ENCODE measurements at places on chromosomes 7 and 10. TPM values are rescaled to one million over a fixed set of nuclear protein-coding genes. Genes with fewer than 3 reads are reported as not detected.

DNA sequence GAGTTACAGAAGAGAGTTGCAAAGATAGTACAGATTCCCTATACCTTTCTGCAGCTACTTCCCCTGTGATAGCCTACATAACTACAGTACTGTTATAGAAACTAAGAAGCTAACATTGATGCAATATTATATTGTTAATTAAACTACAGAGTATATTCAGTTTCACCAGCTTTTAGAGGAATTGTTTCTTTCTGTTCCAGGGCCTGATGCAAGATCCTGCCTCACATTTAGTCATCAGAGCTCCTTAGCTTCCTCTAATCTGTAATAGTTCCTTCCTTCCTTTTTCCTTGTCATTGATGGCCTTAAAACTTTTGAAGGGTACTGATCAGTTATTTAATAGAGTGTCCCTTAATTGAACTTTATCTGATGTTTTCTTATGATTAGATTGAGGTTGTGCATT, 56.8 kb downstream of the SDHAF3 start:
- DNase-seq: peak; percentile 4

DNA sequence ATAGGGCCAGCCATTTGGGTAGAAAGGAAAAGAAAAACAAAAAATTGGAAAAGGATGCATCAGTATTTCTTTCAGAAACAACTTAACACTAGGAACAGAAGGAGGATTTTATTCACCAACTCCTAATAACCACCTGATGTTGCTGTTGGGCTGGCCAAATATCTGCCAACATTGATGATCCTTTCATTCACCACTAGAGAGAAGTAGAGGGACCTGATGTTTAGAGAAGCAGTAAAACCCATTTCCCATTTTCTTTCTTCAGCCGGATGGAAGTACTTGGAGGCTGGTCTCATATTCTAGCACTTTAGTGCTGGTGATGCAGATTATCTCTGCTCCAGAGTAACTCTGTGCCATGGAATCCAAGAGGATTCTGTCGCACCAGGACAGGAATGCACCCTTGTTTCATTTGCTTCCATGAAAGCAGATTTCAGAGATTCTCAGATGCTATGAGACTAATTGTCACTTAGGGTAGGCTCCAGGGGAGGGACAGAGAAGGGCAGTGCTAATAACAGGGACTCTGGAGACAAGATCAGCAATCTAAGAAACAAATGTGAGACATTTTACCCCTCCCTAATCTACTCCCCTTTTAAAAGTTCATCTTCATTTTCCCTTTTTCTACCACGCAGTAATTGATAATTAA, 3.1 kb downstream of the KLLN start:
- DNase-seq: peak; percentile 85

DNA sequence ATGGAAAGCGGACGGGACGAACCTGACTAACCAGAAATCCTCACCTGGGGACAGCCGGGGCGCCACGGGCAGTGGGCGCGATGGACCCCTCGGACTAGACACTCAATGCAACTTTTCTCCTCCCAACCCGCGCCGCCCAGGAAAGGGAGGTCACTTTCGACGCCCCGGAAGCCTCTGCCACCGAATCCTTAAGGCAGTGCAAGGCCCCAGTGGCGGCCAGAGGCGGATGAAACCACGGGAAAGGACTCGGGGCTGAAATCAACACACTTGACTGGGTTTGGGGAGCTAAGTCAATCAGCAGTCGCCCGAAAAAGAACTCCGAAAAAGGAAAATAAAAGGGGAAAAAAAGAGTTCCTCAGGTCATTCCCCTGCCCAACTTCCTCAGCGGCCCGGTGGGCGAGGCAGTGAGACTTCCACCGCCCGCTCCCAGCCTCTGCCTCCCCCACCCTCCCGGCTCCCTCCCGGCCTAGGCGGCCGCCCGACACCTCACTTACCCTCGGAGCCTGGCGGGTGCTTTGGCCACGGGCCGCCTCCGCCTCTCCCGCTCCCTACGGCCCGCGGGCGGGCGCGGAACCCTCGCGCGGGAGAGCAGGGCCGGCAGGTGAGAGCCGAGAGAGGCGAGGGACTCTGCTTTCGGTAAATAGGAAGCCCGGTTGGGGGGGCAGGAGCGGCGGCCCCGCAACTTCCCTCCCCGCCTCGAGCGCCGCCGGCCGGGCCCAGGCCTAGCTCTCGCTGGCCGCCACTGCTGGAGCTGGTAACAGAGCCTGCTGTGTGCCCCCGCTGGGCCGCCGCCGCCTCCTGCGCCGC, 518 bp downstream of the WAPL start:
- DNase-seq: no peak

DNA sequence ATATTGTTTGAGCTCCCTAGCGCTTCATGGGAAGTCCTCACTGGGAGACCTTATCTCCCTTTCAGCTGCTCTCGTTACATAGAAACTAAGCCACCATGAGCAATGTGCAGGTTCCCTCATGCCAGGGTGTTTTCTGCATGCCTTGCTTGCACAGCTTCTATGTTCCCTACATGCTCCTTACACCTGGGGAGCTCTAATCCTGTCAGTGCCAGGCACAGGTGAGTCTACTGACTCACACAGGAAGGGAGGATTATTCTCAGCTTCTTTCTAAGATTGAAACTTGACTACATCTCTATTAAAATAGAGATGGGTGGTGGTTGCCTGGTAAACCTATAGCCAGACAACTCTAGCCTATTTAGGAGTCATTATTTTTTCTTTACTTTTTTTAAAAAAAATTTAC, 375.7 kb upstream of the CDC14C start:
- no peak for DNase-seq

GRCh38 chr10:33498391-33498891, 164.0 kb upstream of the NRP1 start:
- no peak for DNase-seq

DNA sequence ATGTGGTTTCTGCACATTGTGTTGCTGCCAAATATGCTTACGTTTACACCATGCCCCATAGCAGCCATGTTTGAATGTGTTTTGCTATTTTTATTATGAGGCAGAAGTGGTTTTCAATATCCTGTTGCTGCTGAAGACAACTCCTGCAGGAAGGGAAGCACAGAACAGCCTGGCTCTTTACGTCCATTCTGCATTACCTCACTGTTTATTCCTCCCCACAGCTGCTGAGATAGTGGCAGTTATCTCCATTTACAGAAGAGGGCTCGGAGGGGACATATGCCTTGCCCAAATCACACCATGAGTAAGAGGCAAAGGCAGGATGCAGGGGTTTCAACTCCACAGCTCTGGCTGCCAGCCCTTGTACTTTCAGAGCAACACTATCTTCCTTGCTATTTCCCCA, 35.3 kb downstream of the PLPP4 start:
- DNase-seq: no peak

DNA sequence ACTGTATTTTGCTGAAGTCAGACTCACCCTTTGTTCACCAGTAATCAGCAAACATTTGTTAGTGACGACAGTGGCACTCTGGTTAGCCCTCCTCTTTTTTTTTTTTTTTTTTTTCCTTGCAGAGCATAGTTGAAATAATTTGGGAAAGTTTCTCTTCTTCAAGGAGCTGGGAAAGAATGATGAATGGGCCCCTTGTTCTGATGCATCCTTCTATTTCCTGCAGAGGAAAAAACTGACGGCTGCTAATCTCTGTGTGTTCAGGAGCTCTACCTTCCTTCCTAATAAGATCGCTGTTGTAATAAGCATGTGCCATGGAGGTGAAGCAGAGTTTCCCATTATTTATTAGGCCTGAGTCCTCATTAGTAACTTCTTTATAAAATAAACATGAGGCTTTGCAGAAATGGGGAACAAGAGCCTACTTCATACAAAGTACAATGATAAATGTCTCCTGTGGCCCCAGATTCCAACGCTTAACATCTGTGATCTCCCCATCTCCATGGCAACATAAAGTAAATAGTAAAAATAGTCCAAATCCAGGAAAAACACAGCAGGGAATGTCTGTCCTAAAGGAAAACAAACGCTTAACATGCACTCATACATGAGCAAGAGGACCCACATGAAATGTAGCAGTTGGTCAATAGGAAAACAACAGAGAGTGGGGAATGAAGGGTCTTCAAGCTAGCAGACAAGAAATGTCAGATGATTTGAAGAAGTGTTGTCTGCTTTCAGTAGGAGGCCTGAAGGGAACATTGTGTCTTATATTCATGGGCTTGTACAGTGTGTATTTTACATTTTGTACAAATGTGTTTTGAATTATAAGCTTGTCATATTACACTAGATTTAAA, 59.1 kb upstream of the CALD1 start:
- DNase-seq: no peak

- peak; percentile 33 for DNase-seq
Measured at GRCh38 chr10:84783386-84783785, 455.0 kb downstream of the CCSER2 start.

GRCh38 chr7:1065263-1065584, 20.9 kb downstream of the GPR146 start:
- DNase-seq: no peak

DNA sequence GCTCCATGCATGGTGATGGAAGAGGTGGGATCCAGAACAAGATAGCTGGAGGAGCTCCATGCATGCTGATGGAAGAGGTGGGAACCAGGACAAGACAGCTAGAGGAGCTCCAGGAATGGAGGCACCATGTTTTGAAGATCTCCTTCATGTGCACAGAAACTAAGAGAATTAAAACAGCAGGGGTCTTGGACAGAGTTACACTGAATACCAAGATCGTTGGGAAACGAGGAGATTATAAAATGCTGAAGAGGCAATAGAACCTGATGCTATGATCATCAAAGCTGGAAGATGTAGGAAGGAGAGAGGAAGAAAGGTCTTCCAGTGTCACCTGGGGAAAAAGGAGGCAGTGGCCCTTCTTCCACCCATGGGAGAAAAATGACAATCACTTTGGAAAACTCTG, 193.6 kb upstream of the PFKP start:
- no peak for DNase-seq

GRCh38 chr10:129516846-129517679, 50.0 kb downstream of the MGMT start:
- DNase-seq: no peak

DNA sequence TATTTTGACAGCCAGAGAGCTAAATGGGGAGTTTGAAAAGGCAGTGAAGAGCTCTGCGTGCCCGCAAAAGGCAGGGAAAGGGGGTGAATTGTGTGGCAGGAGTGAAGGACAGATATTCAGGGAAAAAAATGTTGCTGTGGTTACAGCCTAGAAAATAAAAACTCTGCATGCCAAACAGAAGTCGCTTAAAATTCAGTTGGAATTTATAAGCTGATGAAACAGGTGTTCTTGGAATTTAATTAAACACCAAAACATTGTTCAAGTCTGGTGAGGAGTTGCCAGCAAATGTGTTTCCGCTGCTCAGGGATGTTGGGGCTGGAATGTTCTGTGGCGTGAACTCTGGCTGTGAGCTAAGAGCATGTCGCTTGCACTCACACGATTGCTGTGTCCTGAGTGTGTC, 169.3 kb downstream of the ADRA2A start:
- DNase-seq: no peak

DNA sequence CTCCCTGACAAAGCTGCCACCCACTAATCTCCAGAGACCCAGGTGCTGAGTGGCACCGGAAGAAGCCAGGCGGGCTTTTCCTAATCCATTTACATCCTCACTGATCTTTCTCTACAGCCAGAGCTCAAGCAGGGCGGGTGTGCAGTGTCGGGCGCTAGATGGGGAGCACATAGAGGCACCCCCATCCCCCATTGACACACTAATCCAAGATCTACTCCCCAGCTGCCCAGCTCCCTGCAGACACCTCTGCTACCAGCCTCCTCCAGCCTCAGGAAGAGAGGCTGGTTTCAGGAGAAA, 22.2 kb downstream of the FRMPD2 start:
- no peak for DNase-seq

DNA sequence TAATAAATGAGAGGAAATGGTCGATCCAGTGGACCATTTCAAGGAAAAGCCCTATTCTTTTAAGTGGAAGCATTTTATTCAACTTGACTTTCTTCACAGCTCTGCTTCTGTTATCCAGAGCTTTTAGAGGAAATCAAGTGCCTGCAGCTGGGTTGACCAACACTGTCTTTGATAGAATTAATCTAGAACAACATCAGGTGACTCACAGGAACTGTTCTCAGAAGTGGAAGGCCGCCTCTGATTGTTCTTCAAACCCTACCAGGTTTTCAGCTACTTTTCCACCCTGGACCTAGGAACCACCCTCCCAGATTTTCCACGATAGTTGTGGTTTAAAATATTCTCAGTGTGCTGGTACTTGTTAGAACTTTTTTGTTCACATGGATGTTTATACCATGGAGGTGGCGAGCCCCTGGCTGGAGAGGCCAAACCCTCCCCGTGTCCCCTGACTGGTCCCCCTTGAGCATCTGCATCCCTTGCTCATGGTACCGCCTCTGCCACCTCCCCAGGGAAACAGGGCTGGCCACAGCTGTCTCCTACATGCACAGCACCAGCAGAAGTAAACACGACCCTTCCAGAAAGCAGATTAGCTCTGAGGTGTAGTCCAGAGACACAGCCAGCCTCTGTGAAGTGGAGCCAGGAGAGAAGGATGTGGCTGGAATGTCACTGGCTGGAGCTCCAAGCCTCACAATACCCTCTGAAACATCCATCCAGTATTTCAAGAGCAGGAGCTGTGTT, 293.3 kb downstream of the USP6NL start:
- DNase-seq: no peak

DNA sequence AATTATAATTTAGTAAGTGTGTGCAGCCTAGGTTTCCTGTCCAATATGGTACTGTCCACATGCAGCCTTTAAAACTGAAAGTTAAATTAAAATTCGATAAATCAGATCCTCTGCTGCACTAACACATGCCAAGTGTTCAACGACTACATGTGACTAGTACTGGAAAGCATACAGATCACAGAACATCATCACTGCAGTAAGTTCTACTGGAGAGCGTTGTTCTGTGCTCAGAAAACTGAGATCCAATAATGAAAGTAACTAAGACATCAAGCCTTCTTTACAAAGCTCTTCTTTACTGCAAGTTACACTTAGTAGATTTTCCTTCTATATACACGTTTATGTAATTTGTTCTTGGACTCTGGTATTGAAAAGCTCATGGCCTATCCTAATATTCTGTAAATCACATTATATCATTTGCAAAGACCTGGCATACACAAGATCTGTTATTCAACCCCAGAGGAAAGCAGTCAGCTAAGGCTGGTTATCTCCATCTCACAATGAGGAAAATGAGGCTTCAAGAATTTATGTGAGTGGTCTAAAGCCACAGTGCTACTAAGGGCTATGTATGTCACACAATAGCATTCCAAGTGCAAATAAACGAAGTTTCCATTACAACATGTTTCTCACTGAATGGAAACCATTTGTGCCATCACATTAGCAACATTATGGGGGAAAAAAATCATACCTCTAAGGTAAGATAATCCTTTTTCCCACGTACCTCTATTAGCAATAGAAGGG, 77.6 kb downstream of the VPS41 start:
- no peak for DNase-seq

DNA sequence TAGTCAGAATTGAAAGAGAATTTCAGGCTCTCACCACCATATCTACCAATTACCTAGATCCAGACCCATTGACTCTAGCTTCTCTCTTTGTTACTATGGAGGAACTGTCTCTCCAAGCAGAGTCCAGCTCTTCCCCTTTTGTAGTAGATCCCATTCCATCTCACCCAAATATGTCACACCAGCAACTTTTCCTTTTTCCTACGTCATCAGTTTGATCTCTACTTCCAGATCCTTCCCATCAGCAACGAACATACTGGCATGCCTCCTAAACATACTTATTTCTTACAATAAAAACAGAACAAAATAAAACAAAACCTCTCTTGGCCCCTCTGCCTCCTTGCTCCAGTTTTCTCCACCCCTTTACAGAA, 5.9 kb upstream of the CALU start:
- DNase-seq: no peak

- no peak for DNase-seq
Measured at GRCh38 chr10:79405995-79406515, 39.4 kb downstream of the ZCCHC24 start.

Gene RNF148
- not detected for total RNA-seq

Gene CTTNBP2
- 47.5 TPM for total RNA-seq

Gene JAKMIP3
- not detected for total RNA-seq

Gene FAM131B
- 4.2 TPM for total RNA-seq

Gene FAM180A
- not detected for total RNA-seq

Gene NKX1-2
- total RNA-seq: not detected
